ENCODE measurements at places on chromosomes 12 and 14. TPM values are rescaled to one million over a fixed set of nuclear protein-coding genes. Genes with fewer than 3 reads are reported as not detected.
A peak's percentile ranks its signal among the peaks of the same experiment; 100 is the strongest.

DNA sequence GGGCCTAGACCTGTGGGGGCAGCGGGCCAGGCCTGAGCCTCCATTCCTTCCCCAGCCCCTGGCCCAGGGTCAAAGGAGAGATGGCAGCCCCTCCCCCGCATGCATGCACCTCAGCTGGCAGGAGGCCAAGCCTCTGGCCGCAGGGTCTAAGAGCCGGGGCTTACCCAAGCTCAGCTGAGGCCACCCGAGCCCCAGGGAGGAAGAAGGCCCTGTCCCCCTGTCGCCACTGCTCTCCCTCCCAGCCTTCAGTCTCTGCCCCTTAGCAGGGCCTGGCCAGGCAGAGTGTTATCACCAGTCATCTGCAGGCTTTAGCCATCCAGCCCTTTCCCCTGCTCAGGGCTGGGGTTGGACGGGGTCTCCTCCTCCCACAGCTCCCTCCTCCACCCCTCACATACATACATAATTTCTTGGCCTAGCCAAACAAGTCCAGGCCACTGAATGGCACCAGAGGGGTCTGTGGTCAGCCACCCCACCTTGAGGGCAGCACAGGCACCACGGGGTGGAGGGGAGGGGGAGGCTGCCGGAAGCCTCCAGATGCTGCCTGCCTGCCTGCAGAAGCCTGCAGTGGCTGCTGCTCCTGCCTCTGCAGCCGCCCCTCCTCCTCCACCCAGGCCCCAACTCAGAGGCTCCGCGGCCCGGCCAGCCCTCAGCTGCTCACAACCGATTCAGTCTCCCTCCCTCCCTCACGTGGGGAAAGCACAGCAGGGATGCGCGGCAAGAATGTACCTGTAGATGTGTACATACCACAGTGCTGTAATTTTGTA lies 22.8 kb downstream of the RAB35 start:
- DNase-seq = peak; percentile 75

GRCh38 chr12:85803231-85803630 lies 33.0 kb downstream of the RASSF9 start:
- peak; percentile 10 for DNase-seq

DNA sequence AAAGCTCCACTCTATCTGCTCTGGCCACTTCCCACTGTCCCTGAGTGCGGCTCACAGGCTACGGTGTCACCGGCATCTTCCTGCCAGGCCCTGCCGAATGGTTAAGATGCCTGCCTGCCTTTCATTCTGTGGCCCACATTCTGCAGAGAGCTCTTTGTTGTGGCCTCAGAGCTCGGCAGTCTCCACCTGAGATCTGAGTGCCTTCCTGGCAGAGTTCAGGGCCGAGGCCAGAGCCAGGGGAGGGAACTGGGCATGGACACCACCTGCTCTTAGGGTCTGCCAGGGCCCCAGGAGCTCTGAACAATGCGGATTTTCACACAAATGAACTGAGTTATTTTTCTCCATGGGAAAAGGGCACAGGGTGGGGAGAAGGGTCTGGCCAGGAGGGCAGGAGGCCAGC lies 127.2 kb downstream of the RBM19 start:
- no peak for DNase-seq

DNA sequence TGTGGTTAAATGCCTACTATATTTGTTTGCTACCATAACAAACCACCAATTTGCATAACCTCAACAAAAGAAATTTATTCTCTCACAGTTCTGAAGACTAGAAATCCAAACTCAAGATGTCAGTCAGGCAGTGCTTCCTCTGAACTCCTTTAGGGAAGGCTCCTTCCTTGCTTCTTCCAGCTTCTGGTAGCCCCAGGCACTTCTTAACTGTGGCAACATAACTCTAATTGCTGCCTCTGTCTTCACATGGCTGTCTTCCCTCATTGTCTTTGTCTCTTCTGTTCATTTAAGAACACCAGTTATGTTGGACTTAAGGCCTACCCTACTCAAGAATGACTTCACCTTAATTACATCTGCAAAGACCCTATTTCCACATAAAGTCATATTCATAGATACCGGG lies 206.9 kb downstream of the SYT1 start:
- DNase-seq = no peak

DNA sequence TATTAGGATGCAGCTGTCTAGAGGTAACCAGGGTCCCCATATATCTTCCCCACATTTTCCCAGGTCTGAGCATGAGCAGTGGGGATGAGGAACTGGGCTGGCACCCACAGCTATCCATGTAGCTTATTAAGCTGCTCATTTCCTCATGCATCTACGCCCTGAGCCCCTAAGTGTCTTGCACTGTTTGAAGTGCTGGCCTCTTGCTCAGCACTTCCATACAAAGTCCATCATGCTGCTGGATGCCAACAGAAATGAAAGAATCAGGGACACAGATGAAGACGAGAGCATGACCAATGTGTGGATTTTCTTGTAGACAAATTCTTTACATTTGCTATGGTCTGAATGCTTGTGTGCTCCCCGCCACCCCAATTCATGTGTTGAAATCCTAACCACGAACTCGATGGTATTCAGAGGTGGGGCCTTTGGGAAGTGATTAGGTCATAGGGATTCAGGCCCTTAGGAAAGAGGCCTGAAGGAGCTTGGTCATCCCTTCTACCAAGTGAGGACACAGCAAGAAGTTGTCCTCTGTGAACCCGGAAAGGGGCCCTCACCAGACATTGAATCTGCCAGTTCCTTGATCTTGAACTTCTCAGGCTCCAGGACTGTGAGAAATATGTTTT lies 54.5 kb downstream of the C12orf75 start:
- no peak for DNase-seq

DNA sequence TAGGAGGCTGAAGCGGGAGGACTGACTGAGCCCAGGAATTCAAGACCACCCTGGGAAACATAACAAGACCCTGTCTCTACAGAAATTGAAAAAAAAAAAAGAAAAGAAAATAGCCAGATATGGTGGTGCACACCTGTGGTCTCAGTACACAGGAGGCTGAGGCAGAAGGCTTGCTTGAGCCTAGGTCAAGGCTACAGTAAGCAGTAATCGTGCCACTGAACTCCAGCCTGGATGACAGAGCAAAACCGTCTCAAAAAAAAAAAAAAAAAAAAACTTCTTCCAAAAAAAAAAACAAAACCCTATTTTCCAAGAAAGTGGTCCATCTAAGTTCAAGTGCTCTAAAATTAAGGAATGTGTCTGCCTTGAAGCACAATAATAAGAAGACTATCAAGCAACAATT lies 19.8 kb downstream of the SNX6 start:
- DNase-seq = no peak

GRCh38 chr12:7130701-7131501 lies 730 bp downstream of the CLSTN3 start:
- peak; percentile 93 for DNase-seq

GRCh38 chr14:98244162-98244948 lies 1027.6 kb downstream of the BCL11B start:
- no peak for DNase-seq

Gene ZNF664
- total RNA-seq = 95.2 TPM

Gene GALNT8
- not detected for total RNA-seq

Gene CAPZA3
- total RNA-seq = not detected

DNA sequence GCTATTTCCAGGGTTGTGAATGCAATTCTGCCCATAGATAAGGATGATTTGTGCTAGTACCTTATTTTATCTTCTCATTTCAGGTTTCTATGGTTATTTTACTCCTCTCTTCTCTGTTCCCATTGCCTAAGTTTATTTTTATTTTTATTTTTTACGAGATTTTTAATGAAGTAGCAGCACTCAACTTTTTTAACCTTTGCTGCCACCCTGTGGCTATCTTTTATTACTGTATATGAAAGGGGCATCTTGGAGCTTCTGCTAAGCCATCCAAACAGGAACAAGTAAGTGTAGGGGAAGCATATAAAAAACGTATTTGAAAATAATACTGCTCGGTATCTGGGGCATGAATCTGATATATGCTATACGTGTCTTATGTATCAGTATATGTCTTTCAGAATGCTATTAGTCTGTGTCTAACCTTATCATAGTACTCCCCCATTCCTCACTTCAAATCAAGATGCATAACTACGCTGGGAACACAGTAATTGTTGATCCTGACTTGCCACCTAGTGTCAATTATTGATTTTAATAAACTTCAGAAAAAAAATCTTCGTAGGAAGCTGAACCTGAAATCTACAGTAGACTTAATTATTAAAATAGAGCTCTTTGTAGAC lies 60.3 kb downstream of the KLRG1 start:
- peak; percentile 51 for DNase-seq

Gene GALNT9
- total RNA-seq = 1.2 TPM

DNA sequence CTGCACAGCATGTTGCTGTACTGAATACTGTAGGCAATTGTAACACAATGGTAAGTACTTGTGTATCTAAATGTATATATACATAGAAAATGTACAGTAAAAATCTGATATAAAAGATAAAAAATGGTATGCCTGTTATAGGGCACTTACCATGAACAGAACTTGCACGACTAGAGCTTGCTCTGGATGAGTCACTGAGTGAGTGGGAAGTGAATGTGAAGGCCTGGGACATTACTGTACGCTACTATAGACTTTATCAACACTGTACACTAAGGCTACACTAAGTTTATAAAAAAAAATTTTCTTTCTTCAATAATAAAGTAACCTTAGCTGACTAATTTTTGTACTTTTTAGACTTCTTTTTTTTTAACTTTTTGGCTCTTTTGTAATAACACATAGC lies 24.2 kb upstream of the NEDD1 start:
- DNase-seq = no peak

- DNase-seq = no peak
These were observed 52.0 kb upstream of the SYNE2 start for GRCh38 chr14:63800651-63801375.

- DNase-seq = peak; percentile 61
These were observed 236.9 kb downstream of the PAWR start for GRCh38 chr12:79453820-79454219.

Gene SAMD15
- total RNA-seq = 6.2 TPM

Gene ITGB7
- total RNA-seq = 1.1 TPM

DNA sequence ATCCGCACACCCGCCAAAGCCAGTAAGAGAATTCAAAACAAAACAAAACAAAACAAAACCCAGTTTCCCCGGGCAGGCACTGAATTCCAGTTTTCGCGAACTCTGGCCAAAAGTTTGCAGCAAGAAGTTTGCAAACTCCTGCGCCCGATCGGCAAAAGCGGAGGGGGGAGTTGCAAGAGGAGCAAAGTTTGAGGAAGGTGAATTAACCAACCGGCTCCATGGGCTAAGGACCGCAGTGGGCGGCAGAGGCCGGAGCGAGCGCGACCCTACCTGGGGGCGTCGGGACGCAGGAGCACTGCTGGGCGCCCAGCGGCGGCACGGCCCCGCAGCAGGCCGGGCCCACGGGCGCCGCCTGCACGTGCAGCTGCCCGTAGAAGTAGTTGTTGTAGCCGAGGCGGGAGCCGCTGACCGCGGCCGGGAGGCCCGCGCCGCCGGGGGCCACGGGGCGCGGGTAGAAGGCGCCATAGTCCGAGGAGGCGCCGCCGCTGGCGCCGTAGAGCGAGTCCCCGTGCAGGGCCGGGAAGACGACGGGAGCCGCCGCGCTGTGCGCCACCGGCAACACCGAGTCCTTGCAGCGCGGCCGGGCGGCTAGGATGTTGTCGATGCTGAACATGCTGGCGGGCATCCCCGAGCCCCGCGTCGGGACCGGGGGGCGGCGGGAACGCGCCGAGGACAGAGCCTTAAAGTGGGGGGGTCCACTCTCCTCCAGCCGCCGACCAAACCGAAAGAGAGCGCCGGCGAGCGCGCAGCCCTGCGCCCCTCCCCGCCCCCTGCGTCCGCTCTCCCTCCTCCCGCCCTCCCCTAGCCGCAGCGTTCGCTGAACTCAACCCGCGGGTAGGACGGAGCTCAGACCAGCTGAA lies at the start of gene GSC:
Gene GSC (minus strand): TSS at position 723 of the 860 bp plus-strand sequence. CDS start 98 bp downstream, at position 625.
- peak; percentile 91 for DNase-seq

DNA sequence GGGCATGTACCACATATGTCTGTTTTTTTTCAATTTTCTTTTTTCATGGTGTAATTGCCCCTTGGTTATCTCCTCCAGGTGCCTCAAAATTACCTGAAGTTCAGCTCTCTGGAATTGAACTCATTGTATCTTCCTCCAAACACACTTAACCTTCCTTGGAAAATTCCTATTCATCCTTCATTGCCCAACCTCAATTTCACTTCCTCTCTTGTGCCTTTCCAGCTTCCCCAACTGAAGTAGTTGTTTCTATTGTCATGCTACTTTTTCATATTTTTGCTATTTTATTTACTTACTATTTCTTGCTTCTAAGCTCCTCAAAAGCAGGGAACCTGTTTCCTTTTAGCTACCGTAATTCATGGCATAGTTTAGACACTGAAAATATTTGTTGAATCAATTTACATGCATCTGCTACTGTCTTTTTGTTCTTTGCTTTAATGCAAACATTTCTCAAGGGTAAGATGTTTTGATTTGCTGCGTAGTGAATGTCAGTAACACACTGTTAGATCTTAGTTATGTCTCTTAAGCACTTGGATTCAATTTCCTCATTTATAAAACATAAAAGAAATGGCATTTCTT lies 37.0 kb upstream of the STXBP6 start:
- DNase-seq = no peak

- DNase-seq = no peak
These were observed 406.2 kb downstream of the NOVA1 start for GRCh38 chr14:26191671-26192070.

Gene MORN3
- total RNA-seq = 1.4 TPM

Gene PLEKHH1
- 1.1 TPM for total RNA-seq

- peak; percentile 31 for DNase-seq
These were observed at the start of gene HNF1A for GRCh38 chr12:120978296-120979219. Gene HNF1A, plus strand, starts transcription at chr12:120978543. Its CDS starts 226 bp downstream, at chr12:120978769.

DNA sequence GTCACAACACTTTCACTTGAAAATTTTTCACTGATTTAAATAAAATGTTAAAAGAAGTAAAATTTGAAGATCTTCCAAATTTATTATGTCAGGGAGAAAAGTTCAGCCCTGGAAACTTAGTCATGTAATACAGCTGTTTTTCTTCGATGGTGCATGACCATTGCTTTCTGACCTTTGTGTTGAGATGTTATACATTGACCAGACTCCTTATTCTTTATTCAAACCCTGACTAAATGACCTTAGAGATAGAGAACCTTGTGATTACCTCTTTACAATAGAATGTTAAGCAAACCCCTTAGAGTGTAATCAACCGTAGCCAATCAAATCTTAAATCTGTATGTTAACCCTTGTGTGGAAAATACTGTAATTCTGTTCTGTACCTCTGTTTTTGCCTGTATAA lies 34.5 kb downstream of the PLCZ1 start:
- DNase-seq = no peak

Gene EPYC
- 1.8 TPM for total RNA-seq

GRCh38 chr14:80504781-80505180 lies 293.5 kb upstream of the DIO2 start:
- no peak for DNase-seq

Gene FGD4
- total RNA-seq = 11.9 TPM

DNA sequence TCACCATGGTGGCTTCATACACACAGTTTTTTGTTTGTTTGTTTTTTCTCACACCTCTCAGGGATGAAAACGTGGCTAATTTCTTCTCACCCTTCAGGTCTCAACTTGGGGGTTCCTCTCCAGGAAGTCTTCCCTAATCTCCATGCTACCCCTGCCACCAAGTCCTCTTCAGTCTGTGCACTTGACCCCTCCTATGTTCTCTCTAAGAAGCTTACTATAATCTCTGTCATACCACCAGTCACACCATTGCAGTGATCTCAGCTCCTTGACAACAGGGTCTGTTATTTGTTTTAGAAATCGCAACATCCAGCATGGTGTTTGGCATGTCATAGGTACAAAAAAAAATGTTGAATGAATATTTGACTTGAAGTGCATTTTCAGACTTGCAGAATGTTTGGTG lies 83.4 kb downstream of the PRORP start:
- DNase-seq = no peak

Gene ANKLE2
- total RNA-seq = 86.1 TPM
